Inflammatory macrophage (primary cell): ENCODE measurements at places on chromosomes 12 and 14.

- no peak for DNase-seq
These were observed 67.0 kb downstream of the FBXW8 start for GRCh38 chr12:116977465-116978380.

DNA sequence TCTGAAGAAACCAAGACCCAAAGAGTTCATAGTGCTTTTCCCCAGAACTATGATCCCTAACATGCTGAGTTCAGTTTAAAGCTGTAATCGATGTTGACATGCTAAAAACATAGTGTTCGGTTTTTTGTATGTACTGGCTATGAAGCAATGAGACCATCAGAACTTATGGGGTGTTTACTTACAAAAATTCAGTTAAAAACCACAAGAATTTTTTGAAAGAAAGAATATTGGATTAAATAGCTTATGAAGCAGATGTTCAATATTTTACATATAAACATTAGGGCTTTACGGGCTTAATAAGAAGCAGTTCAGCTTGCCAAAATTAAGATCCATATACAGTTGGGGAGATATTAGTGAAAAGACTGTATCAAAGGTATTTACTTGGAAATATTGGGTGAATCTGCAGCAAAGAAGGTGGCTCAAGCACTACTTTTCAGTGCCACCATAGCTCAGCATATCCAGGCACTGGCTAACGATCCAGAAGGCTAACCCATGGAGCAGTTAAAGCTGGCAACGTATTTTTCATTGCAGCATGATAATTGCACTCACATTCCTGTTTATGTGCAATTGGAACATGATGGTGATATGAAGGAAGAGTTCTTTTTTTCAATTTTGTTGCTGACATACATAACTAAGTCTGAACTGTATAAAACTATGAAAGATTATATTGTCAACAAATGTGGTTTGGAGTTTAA lies 125.9 kb downstream of the EFCAB11 start:
- DNase-seq: no peak

GRCh38 chr12:97595426-97595831 lies 132.8 kb downstream of the RMST start:
- no peak for DNase-seq

GRCh38 chr12:99957866-99958466 lies 26.8 kb downstream of the ANKS1B start:
- no peak for DNase-seq

DNA sequence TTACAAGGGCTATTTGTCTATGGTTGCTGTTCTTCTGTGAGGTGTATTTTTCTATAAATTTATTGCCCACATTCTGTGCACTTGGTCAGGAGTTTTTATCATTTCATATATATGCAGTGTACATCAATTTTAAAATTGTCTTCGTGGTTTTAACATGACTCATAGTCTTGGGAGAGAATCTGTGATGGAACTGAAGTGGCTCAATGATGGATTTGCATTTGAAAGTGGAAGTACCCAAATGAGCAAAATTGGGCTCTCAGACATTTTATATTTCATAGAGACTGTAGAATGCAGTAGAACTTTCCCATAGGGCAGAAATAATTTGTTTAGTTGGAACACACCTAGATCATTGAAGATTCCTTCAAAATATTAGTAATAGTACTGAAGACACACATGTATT lies 1.9 kb upstream of the SCFD1 start:
- DNase-seq: peak; percentile 78

DNA sequence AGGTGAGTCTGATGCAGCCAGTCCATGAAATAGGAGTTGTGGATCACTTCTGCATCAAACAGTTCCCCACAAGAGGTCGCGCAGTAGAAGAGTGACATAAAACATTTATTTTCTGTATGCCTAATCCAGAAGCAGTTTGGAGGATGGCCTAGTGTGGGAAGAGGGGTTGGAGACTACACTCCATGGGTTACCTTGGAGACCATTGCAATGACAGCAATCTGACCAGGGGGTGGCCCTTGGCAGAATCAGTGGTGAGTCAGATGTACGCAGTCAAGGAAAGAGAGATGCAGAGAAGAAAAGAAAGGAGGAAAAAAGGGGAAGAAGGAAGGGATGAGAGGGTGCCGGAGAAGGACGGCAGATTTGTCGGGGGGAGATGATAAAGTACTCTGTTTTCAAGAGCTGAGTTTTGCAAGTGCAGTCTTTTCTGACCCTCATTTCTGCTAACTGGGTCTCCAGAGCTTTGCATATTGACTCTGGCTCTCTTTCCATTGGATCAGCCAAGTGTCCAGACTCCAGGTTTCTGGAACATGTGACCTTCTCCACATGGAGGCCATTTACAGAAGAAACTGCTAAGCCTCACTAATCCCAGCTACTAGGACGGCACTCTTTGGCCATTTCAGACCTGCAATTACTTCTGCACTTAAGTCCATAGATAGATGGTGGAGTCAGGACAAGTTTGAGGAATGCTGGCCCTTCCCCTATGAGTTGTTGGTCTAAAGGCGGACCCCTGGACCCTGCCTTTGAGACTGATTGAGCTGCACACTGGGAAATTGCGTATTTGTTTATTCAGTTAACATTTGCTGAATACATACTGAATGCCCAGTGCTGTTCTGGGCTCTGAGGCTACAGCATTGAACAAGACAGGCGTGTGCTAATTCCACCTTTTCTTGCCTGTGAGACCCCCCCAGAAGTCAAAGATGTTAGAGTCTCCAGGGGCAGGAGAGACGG lies 424.2 kb downstream of the BCL11B start:
- DNase-seq: no peak

DNA sequence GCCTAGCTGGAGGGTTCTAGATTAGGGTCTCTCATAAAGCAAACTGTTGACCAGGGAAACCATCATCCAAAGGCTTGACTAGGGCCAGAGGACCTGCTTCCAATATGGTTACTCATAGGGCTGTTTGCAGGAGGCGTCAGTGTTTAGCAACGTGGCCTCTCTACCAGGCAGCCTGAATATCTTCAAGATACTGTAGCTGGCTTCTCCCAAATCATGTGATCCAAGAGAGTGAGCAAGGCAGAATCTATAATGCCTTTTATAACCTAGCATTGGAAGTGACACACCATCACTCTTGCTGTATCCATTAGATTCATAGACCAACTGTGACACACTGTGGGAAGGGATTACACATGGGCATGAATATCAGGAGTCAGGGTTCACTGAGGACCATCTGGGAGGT lies 17.3 kb downstream of the TPH2 start:
- no peak for DNase-seq

- peak; percentile 55 for DNase-seq
These were observed at the start of gene PDE3A for GRCh38 chr12:20368114-20368650. Gene PDE3A (plus strand): TSS chr12:20368537. CDS start chr12:20369285, 748 bp downstream.

GRCh38 chr12:117025481-117026151 lies 73.6 kb downstream of the TESC start:
- peak; percentile 66 for DNase-seq

GRCh38 chr12:46303039-46303666 lies 34.3 kb upstream of the SLC38A1 start:
- DNase-seq: peak; percentile 68

GRCh38 chr12:38930990-38931389 lies 25.6 kb upstream of the CPNE8 start:
- DNase-seq: no peak

- no peak for DNase-seq
These were observed 97.0 kb downstream of the TMEM30B start for GRCh38 chr14:61184112-61184511.

- no peak for DNase-seq
These were observed 19.3 kb downstream of the CKB start for GRCh38 chr14:103503296-103503695.

DNA sequence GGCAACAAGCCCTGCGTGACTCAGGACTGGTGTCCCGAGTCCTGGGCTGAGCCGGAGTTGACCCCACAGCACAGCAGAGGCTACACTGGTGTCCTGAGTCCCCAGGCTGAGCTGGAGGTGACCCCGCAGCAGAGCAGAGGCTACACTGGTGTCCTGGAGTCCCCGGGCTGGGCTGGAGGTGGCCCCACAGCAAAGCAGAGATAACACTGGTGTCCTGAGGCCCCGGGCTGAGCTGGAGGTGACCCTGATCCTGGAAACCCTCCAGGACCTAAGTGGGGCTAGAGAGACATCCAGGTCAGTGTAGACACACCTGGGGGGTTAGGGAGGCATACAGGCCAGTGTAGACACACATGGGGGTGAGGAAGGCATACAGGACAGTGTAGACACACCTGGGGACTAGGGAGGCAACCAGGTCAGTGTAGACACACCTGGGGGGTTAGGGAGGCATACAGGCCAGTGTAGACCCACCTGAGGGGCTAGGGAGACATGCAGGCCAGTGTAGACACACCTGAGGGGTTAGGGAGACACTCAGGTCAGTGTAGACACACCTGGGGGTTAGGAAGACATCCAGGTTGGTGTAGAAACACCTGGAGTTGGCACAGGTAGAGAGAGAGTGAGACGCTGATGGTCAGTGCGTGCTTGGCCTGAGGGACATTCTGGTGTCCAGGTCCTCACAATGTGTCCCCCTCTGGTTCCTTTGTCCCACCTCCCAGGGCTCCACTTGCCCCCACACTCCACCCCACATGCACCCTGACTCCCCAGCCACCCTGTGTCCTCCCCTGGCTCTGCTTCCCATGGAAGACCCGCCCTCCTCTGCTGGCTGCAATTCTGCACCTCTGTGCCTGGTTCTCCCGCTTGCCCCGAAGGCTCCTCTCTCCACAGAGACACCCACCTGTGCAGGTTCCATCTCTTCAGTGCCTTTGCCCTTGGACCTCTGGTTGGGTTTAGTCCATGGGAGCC lies 321.6 kb upstream of the SFSWAP start:
- DNase-seq: no peak

- no peak for DNase-seq
These were observed 53.1 kb downstream of the SYNE3 start for GRCh38 chr14:95463171-95463901.

GRCh38 chr14:67547224-67547780 lies 14.2 kb downstream of the PLEKHH1 start:
- no peak for DNase-seq

GRCh38 chr14:100117633-100118395 lies 41.6 kb downstream of the DEGS2 start:
- DNase-seq: peak; percentile 61

- DNase-seq: no peak
These were observed 84.6 kb downstream of the FGD4 start for GRCh38 chr12:32483993-32484392.

GRCh38 chr12:78249578-78249977 lies 418.9 kb downstream of the NAV3 start:
- no peak for DNase-seq

GRCh38 chr14:72643317-72643801 lies 250.5 kb downstream of the DPF3 start:
- peak; percentile 74 for DNase-seq

- no peak for DNase-seq
These were observed 149.5 kb downstream of the IPO8 start for GRCh38 chr12:30546121-30546520.

GRCh38 chr14:35121026-35121886 lies 534 bp downstream of the PPP2R3C start:
- DNase-seq: no peak

- no peak for DNase-seq
These were observed 19.4 kb downstream of the B4GALNT3 start for GRCh38 chr12:479161-479560.

DNA sequence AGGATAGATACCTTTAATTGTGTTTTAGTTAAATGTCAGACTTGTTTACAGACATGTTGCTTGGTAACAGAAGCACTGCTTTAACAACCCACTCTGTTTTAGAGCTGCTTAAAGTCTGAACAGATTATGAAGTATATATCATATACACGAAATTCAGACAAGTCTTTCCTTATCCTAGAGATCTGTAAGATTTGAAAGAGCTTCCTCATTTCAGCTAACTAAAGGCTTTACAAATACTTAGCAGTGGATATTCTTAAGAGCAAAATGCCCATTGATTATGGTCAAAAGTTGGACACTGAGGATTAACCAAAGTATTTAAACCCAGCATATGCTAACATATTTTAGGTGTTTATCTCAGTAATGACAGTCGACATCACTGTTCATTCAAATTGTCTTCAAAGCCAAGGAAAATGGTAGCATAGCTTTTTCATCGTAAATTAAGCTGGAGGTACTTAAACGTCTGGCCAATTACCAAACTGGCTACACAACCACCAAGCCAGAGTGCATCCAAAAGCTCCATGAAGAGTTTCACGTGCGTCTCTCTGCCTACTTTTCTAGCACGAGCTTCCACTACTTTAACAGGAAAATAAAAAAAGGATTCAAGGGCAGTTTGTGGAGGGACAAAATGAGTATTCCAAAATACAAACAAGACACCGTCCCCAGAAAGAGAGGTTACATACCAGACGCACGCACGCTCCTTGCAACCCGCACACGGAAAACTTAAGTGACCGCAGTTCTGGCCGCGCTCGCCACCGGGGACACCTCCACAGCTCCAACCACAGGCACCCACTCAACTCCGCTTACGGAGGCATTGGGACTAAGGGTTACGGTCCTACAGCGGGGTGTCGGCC lies 565 bp downstream of the CEP83 start:
- peak; percentile 47 for DNase-seq

DNA sequence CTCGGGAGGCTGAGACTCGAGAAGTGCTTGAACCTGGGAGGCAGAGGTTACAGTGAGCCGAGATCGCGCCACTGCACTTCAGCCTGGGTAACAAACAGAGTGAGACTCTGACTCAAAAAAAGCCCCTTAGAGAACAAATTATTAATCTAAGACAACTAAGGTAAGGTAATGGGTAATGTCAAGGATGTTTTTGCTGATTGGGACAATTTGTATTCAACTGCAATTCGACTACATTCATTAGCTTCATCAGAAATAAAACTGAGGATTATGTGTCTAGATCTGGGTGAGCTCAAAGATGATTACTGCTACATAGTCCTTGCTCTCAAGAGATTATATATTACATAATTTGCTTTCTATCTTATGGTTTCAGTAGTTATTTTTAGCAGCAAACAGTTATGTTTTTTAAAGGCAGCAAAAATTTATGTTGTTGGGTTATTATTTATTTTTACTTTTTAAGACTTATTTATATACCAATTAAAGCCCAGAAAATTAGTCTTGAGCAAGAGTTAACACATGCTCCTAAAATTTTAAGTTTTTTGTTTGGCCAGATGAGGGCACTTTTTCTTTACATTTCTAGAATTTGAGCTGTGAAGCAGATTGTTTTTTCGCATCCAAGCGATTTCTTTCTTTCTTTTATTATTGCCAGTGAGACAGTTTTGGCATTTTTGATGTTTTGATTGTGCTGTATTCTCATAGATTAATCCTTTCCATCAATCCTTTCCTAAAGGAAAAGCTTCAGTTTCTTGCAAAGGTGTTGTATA lies 52.3 kb downstream of the PLEKHA5 start:
- DNase-seq: no peak

GRCh38 chr12:42679466-42679865 lies 89.9 kb upstream of the PRICKLE1 start:
- no peak for DNase-seq

DNA sequence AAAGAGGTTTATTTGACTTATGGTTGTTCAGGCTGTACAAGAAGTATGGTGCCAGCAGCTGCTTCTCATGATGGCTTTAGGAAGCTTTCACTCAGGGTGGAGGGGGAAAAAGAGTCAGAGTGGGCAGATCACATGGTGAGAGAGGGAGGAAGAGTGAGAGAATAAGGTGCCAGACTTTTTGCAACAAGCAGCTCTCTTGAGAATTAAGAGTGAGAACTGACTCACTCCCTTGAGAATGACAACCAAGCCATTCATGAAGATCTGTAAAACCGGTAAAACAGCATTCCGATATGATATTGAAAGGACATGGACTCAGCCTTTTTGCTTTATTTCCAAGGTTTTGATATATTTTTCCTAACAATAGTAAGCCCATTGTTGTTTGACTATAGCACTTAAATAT lies 501.2 kb downstream of the GALC start:
- DNase-seq: no peak
